ENCODE measurements at places on chromosomes 2 and 18.

DNA sequence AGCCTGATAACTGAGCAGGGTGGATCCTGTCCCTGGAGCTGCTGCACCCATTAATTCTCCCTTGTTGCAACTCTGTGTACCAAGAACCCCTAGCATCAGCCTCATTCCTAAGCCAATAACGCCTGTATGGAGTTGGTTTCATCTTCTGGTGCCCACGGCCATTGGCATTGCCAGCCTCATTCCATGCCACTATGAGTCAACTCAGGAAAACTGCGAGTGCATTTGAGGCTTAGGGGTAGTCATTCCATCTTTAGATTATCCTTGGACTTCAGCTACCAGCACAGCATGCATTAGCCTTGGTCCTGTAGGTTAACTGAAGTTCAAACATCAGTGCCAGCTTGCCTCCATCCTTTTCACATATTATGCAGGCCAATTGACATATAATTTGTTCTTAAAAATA lies 1.4 kb upstream of the TRIM54 start:
- no peak for DNase-seq

GRCh38 chr18:78293940-78294541 lies 685.6 kb upstream of the SALL3 start:
- DNase-seq, result no peak

- DNase-seq, result no peak
These were observed 35.1 kb downstream of the MYO1B start for GRCh38 chr2:191280290-191280689.

DNA sequence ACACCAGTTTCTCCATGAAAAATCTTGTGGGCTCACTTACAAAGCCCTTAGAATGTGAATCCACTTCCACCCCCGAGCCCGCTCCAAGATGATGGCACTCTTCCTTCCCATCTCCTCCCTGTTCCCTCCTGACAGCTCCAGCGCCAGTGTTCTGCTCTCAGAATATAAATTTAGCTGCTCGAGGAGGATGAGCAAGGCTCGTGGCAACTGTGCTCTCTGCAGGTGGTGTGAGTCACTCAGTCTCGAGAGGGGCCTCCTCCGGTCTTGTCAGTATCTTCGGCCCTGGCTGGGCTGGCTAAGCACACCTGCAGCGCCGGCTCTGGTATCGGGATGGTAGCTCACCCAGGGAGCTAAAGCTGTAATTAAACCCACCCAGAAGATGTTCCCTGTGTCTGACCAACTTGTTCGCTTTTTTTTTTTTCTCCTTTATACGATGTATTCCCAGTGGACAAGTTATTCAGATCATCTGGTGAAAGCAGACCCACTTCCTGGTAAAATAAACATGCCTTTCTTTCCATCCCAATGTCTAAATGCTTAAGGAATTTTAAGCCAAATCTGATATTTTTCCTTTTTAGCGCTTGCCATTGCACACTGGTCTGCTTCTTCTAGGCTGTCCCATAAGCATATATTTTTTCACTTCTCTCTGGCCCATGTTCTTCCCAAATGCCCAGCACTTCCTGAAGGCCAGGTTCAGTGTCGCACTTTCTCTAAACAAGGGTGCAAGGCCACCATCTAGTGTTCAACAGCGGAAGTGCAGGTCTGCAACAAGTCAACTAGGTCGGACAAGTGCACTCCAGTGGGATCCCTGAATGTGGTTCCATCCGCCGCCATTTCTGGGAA lies 31.4 kb upstream of the YPEL5 start:
- DNase-seq, result peak; percentile 85

- peak; percentile 66 for DNase-seq
These were observed 7.1 kb downstream of the MREG start for GRCh38 chr2:216006164-216006663.

DNA sequence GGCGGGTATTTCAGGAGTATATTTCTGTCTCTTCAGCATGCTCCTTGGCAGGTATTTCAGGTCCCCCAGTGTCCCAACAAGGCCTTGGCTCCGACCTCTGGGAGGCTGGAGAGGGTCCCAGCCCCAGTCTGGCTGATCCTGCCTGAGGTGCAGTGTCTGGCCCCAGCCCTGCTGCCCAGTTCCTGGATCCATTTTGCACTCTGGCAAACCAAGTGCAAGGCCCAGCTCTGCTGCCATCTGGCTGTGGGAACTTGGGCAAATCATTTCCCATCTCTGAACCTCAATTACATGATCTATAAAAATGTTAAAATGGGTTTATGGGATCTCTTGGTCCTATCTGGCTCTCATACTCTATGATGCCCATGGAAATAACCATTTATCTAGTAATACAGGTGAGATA lies 63.6 kb downstream of the ZBTB7C start:
- peak; percentile 48 for DNase-seq

- DNase-seq, result no peak
These were observed 191.7 kb upstream of the TWIST2 start for GRCh38 chr2:238655974-238656722.

DNA sequence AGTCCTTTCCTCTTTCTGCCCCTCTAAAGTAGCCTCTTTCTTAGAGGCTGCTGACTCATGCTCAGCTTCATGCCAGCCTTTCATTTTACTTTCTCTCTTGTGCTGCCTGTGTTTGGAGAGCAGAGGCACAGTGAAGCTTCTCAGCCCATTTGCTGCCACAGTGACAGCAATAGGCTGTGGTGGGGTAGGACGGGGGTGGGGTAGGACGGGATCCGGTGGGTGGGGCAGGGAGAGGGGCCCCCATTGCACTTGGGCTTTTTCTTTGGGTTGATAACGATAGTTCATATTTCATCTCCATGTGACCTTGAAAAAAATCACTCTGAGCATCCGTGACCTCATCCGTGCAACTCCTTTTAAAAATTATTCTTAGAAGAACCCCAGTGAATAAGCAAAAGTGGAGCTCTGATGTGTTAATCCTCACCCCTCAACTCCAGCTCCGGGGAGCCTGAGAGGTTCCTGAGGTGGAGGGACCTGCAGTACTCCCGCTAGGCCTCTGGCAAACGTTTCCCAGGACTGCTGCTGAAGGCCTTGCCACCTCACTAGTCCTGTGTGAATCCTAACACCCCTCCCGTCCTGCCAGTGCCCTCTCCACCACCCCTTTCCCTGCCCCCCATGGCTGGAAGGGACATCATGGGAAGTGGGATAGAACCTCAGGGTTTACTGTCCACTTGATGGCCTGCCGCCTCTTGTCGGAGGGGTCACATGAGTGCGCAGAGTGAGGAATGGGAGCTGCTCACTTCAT lies 70.8 kb downstream of the INPP4A start:
- DNase-seq, result no peak

DNA sequence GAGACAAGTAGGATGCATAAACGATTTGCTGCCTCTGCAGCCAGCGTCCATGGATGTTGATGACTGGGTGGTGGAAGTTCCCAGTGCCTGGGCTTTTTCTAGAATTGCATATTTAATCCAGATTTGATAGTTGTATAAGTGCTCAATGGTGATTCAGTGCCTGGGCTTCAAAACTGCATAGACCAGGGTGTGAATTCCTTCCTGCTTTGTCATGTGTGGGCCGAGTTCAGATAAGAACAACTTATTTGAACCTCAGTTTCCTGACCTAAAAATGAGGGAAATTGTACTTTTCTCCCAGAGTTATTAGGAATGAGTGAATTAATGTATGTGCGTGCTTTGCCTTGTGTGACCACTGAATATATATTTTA lies 154.6 kb downstream of the WDSUB1 start:
- DNase-seq, result no peak

DNA sequence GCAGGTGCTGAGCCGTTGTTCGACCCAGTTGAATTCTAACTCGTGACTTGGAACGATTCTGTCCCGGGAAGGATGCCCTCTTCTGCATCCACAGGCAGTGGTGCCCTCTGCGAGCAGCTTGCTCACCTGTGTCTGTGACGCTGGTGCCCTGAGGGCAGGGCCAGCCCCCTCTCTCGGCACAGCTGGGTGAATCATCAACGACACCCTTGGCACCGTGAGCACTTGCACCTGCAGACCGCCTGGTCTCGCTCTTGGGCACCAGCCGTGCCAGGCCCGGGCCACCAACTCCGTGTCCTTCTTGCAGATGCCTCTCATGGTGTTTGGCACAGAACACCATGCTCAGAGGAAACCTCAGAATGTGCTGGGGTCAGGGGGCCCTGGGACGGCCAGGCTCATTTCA lies 75.0 kb downstream of the SLC66A2 start:
- DNase-seq, result peak; percentile 9

DNA sequence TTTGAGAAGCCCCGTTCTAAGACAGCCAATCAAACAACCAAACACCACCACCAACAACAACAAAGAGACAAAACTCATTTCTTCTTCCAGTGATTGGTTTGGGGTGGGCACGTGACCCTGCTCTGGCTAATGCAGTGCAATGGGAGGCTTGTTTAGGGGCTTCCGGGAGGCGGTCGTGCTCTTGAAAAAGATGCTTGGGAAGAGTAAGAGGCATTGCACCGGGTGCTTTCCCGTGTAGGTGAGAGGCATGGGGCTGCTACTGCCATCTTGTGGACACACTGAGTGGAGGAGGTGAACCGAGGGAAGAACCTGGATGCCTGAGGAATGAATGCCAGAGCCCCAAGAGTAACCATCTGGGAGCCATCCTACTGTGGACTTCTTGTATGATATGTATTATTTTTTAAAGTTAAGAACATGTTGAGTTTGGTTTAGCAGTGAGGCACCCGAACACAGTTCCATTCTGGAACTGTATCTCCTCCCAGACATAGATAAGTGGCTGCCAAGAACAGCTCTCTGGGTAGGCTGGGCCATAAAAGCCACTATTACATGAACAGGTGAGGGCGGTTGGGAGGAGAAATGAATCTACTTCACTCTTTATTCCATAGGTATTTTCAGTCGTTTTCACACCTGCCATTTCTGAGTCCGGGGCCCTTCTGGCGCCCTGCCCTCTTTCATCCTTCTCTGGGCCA lies 19.1 kb upstream of the ARHGAP25 start:
- peak; percentile 76 for DNase-seq

DNA sequence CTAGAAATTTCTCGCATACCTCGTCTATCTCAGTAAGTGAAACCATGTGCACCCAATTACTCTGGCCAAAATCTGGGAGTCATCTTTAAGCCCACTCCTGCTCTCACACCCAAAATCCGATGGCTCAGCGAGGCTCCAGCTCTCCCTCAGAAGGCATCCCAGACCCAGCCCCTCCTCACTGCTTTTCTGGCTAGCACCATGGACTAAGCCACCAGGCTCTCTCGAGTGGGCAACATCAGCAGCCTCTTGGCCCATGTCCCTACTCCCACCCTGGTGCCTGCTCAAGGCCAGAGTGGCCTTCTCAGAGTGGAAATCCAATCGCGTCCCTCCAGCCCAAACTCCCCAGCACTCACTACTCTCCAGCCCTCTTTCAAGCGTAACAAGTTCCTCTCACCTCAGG lies 27.2 kb downstream of the TNS1 start:
- DNase-seq, result no peak

DNA sequence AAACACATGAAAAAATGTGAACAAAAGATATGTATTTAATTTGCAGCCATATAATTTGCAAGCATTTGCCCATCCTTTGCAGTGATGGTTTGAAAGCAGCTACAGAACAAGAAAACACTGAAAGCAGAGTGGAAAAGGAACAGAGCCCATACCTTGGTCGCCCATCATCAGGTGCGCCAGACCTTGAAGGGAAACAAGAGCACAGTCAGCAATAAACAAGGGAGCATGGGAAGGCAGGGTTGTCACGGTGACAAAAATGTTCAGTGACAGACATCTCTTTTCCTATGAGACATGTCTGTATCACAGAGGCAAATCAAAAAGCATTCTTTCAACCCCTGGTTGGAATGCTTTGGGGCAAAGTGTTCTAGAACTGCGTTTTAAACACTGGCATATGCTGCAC lies 109.4 kb downstream of the NRXN1 start:
- no peak for DNase-seq

- DNase-seq, result peak; percentile 57
These were observed 1.3 kb downstream of the CDCA7 start for GRCh38 chr2:173355866-173356508.

GRCh38 chr18:5414546-5414945 lies 119.0 kb upstream of the ZBTB14 start:
- no peak for DNase-seq

GRCh38 chr2:105969552-105969951 lies 224.5 kb downstream of the UXS1 start:
- DNase-seq, result peak; percentile 35

- peak; percentile 47 for DNase-seq
These were observed 78.3 kb upstream of the MAP4K4 start for GRCh38 chr2:101619191-101619591.

DNA sequence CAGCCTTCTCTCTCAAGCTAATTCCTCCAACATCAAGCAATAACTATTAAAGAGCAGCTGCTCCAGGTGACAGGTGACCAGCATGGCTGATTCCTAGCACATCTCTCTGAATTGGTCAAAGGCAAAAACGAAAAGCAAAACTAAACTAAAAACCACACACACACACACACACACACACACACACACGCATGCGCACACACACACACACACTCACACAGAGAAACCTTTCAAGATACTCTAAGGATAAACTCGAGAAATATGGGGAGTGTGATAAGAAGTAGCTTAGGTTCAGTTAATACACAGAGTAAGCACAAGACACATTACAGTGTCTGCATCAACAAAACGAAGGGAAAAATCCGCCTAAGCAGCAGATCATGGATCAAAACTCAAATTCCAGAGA lies 74.5 kb upstream of the FZD7 start:
- DNase-seq, result no peak

DNA sequence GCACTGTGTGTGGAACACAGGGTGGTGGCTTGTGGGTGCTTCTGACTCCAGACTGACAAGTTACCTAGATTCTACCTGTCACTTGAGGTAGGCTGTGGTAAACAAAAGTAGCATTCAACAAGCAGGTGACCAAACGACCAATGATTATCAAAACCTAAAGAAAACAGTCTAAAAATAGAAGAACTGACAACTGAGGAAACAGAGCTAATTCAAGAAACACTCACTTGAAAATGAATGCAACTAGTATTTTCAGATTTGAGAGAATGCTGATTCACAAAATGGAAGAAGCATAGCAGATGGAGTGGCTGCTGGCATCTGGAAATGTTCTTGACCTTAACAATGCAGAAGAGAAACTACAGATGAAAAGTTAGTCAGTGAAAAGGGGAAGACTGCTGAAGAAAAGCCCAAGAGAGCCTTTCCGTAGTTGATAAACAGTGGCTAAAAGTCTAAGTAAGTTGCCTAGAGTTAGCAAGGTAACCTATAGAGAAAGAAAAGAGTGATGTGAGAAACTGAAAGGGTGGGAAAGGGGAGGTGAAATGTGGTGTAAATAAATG lies 170.4 kb downstream of the NCK2 start:
- DNase-seq, result no peak

DNA sequence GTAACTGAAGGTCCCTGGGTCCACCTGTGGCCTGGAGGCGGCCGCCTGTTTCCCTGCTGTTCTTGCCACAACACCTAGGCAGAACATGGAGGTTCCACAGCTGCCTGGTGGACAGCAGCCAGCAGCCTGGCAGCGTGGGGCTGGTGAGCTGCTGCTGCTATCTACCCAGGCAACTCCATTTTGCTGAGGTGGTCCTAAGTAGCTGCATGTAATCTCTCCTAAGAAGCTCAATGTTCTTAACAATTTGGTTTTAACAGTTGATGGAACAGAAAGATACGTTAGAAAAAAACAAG lies 66.7 kb downstream of the NDUFA10 start:
- DNase-seq, result no peak

GRCh38 chr2:127844973-127845372 lies 13.0 kb downstream of the POLR2D start:
- DNase-seq, result no peak
